Esophagus squamous epithelium (tissue), 5 donors: ENCODE measurements at places on chromosomes 5 and 9. TPM values are rescaled to one million over a fixed set of nuclear protein-coding genes. Genes with fewer than 3 reads are reported as not detected.
A peak's percentile ranks its signal among the peaks of the same experiment; 100 is the strongest.

DNA sequence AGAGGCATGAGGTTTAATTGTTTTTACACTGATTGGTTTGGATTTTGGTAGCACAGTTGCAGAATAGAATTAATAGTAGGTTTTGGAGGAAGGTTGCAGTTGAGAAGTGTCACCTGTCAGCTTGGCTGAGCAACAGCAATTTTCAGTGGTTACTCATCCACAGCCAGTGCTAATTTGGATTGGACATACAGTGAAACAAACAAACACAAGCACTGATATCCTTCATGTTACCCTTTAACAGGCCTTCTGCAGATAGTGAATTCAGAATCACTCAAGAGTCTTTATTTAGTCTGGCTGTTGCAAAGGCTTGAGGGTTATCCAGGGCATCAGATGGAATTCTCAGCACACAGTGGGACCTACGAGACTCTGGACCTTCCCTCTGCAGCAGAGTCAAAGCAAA, 31.8 kb upstream of the POU4F3 start:
- DNase-seq, result no peak
- no peak overlapping the region for H3K4me3 ChIP-seq
- H3K36me3 ChIP-seq, result no peaks in the 10 kb centered on the region
- no peak overlapping the region for H3K27ac ChIP-seq
- H3K4me1 ChIP-seq, result no peaks in the 10 kb centered on the region

GRCh38 chr9:131678499-131679111, 61.3 kb downstream of the RAPGEF1 start:
- no peak overlapping the region for H3K4me3 ChIP-seq
- no peaks in the 10 kb centered on the region for H3K36me3 ChIP-seq
- H3K27me3 ChIP-seq, result peaks cover 13% of the 10 kb centered on the region
- H3K27ac ChIP-seq, result peak overlapping the region; percentile 64
- peaks cover 77% of the 10 kb centered on the region for H3K4me1 ChIP-seq

DNA sequence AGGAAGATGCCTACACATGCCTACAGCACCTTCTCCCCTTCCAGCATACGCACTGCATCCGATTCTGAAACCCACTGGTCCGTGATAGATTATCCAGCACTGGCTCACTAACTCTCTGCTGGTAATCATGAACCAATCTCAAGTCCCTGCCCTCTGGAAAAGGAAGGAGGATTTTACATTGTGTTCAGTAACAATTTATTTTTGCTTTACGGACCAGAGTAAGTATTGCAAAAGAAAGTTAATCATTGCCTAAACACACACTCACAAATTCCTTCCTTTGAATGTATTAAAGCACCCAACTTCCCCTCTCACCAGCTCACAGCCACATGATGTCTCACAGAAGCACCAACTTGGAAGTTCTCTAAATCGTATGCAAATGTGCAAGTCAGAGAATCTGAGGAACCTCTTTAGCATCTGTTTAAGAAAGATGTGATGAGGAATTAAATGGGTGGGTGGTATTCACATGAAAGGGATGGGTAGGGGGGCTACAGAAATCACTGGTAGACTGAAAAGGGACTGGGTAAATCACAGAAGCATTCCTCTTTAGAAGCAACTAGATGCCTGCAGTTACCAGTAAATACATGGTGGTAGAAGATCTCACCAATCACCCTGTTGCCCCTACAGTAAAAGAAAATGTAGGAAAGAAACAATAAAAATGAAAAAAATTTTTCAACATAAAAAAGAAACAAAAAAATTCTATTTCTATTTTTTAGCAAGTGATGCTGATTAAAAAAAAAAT, 8.4 kb downstream of the GNAQ start:
- H3K4me1 ChIP-seq, result peaks cover 39% of the 10 kb centered on the region
- no peaks in the 10 kb centered on the region for H3K27me3 ChIP-seq
- H3K27ac ChIP-seq, result peak overlapping the region; percentile 53
- no peak overlapping the region for H3K4me3 ChIP-seq
- DNase-seq, result no peak

EMB gene
- 5.4 TPM for total RNA-seq

- DNase-seq, result no peak
- no peaks in the 10 kb centered on the region for H3K36me3 ChIP-seq
- no peaks in the 10 kb centered on the region for H3K27me3 ChIP-seq
- H3K4me3 ChIP-seq, result no peak overlapping the region
These were observed 17.9 kb downstream of the TMEM245 start for GRCh38 chr9:109101810-109102209.

DNA sequence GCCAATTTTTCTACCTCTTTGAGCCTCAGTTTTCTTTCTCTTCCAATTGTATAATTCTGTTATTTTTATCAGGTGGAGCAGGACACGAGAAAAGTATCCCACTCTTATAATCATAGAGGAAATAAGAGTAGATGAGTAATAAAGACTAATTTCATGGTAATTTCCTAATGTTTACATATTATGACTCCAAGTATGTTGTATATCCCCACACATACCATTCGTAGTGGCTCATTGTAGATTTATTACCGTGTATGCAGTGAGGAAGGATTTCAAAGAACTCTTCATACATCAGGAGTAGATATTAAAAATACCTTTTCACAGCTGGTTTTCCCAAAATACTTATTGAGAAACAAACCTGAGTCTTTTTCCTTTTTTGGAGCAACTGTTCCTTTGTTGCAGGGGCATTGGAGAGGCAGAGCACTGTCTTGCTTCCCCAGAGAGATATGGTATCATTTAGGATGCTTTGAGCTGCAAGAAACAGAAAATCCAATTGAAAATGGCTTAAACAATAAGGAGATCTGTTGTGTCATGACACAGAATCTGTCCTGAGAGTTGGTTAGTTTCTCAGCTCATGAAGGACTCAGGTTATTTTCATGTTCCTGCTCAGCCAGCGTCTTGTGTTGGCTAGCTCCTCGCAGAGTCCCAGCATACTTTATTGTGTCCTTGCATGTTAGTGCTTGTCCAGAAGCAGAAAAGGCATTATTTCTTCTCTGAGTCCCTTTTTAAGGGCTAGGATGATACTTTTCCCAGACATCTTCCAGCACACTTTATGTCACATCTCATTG, 291.2 kb downstream of the ARHGAP26 start:
- no peaks in the 10 kb centered on the region for H3K27me3 ChIP-seq
- H3K27ac ChIP-seq, result peak overlapping the region; percentile 9
- no peak for DNase-seq
- H3K4me1 ChIP-seq, result peaks cover 32% of the 10 kb centered on the region
- no peaks in the 10 kb centered on the region for H3K36me3 ChIP-seq

DNA sequence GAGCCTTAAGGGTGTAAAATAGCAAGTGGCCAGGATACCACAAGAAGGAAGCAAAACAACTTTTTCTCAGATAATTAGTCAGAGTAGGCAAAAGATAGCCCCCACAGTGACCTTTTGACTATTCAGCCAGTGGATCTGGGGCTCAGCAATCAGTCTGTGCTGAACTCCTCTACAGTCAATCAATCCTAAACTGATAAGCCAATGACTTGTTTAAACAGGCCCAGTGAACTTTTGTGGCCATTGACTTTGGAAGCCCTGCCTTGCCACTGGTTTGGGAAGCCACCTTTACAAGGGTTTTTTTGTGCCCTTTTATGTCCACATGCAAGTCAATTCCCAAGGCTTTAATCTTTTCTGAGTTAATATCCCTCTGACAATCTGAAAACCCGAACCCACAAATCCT, 1565.0 kb upstream of the WWC1 start:
- no peak overlapping the region for H3K27ac ChIP-seq
- H3K4me1 ChIP-seq, result no peaks in the 10 kb centered on the region
- no peaks in the 10 kb centered on the region for H3K36me3 ChIP-seq
- H3K4me3 ChIP-seq, result no peak overlapping the region

AJM1 gene
- total RNA-seq, result 1.3 TPM

FLT4 gene
- 0.97 TPM for total RNA-seq

DNA sequence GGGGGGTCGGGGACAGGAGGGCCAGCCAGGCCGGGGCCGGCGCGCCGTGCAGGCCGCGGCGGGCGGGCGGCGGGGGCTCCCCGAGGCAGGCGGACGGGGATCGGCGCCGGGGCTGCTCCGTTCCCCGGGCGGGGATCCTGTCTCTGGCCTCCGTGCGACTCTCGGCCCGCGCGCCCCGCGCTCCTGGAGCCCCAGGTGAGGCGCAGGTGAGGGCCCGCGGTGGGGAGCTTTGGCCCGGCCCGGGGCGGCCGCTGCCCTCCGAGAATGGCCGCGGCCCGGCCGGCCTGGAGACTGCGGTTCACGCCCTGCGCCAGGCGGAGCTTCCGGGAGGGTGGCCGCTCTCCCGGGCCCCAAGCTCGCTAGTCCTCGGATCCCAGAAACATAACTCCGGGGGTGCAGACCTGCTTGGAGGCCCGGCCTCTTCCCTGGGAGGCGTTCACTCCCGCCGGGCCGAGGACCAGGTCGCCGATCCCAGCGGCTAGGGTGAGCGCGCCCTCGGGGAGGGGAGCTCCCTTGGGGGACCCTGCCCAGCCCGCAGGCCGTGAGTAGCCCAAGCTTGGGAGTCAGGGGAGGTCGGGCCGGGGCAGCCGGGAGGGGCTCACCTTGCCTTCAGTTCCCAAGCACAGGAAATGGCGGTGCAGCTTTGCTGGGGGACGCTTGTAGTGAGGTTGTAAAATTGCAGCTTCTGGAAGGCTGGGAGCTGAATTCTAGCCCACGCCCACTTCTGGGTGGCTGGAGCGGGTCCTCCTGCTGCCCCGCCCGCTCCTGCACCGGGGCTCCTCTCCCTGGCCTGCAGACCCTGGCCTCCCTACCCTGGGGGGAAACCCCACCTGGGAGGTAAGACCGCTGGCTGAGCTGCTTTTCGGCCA, 723 bp downstream of the PPP1R26 start:
- H3K4me3 ChIP-seq, result peak overlapping the region; percentile 95
- no peak for DNase-seq
- H3K27me3 ChIP-seq, result no peaks in the 10 kb centered on the region

DNA sequence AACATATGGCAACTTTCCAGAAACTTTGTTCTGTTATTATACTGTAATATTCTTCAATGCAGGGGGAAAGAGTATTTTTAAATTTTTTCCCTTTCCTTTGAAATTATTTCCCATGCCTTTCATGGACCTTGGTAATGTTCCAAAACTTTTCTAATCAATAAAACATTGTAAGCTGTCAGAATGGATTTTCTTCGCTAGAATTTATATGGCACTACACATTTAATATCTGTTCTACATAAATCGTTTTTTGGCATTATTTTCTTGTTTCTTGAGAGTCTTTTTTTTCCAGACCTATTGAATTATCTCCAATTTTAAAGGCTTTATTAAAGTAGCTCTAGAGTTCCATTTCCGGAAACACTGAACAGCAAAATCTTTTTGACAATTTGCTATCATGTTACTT, 249.0 kb downstream of the TMEM167A start:
- H3K27ac ChIP-seq, result no peak overlapping the region
- H3K36me3 ChIP-seq, result no peaks in the 10 kb centered on the region
- H3K27me3 ChIP-seq, result no peaks in the 10 kb centered on the region
- no peak for DNase-seq
- no peaks in the 10 kb centered on the region for H3K4me1 ChIP-seq

- H3K4me1 ChIP-seq, result no peaks in the 10 kb centered on the region
- no peak overlapping the region for H3K4me3 ChIP-seq
- no peak overlapping the region for H3K27ac ChIP-seq
- H3K27me3 ChIP-seq, result no peaks in the 10 kb centered on the region
These were observed 571.2 kb downstream of the EFNA5 start for GRCh38 chr5:107099506-107099905.

HK3 gene
- 1.3 TPM for total RNA-seq

GRCh38 chr9:129886226-129887174, 51.2 kb downstream of the USP20 start:
- H3K4me1 ChIP-seq, result peaks cover 41% of the 10 kb centered on the region
- no peak for DNase-seq
- H3K27ac ChIP-seq, result peak overlapping the region; percentile 95
- peak overlapping the region; percentile 50 for H3K4me3 ChIP-seq
- H3K36me3 ChIP-seq, result peaks cover 3% of the 10 kb centered on the region

RAI14 gene
- 8.1 TPM for total RNA-seq

- H3K4me1 ChIP-seq, result peaks cover 43% of the 10 kb centered on the region
- no peak overlapping the region for H3K4me3 ChIP-seq
- no peak overlapping the region for H3K27ac ChIP-seq
- no peak for DNase-seq
- H3K36me3 ChIP-seq, result no peaks in the 10 kb centered on the region
These were observed 33.4 kb downstream of the VAV2 start for GRCh38 chr9:133958756-133959155.

- no peak for DNase-seq
- H3K4me3 ChIP-seq, result no peak overlapping the region
- no peaks in the 10 kb centered on the region for H3K36me3 ChIP-seq
- no peak overlapping the region for H3K27ac ChIP-seq
- H3K4me1 ChIP-seq, result no peaks in the 10 kb centered on the region
These were observed 22.0 kb downstream of the OR2S2 start for GRCh38 chr9:35935755-35936509.

GRCh38 chr5:75236322-75237316, at the start of gene ANKRD31:
Gene ANKRD31, minus strand, starts transcription at chr5:75236878. Its CDS starts 192 bp downstream, at chr5:75236686.
- H3K27me3 ChIP-seq, result no peaks in the 10 kb centered on the region
- peak within 1 kb of the TSS; percentile 67 for H3K4me3 ChIP-seq
- H3K27ac ChIP-seq, result peak within 1 kb of the TSS; percentile 76
- no peaks in the 10 kb centered on the region for H3K36me3 ChIP-seq
- peaks cover 45% of the 10 kb centered on the region for H3K4me1 ChIP-seq

DNA sequence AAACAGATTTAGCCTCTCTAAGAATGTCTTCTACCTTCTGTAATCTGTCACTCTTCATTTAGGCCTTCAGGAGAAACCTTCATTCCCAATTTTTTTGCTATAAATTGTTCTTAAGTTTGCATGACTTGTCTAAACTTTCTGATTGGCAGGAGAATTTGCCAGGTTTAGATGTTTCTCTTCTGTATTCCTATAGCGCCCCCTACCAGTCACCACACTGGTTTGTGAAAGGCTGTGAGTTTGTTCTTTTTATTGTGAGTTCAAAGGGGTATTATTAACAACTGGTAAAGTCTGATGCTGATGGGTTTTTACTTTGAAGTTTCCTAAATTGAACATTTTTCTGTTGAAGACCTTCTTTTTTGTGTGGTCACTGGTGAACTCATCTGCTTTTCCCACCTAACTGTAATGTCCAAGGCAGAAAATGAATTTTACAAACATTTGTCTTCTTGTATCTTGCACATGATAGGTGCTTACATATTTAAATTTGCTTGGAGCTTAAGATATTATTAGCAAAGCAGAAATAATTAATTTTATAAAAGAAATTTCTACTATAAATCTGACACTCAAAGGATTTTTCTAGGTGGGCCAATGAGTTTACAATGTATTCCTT, 18.4 kb upstream of the F2RL2 start:
- no peaks in the 10 kb centered on the region for H3K36me3 ChIP-seq
- no peak overlapping the region for H3K27ac ChIP-seq
- no peak overlapping the region for H3K4me3 ChIP-seq
- peak; percentile 3 for DNase-seq
- H3K27me3 ChIP-seq, result no peaks in the 10 kb centered on the region

ARL14EPL gene
- total RNA-seq, result not detected
